NCI-H748 treated with DMSO at 0.1 percent for 48 hours (cell line): ENCODE measurements at places on chromosomes 6 and 20.
A peak's percentile ranks its signal among the peaks of the same experiment; 100 is the strongest.

DNA sequence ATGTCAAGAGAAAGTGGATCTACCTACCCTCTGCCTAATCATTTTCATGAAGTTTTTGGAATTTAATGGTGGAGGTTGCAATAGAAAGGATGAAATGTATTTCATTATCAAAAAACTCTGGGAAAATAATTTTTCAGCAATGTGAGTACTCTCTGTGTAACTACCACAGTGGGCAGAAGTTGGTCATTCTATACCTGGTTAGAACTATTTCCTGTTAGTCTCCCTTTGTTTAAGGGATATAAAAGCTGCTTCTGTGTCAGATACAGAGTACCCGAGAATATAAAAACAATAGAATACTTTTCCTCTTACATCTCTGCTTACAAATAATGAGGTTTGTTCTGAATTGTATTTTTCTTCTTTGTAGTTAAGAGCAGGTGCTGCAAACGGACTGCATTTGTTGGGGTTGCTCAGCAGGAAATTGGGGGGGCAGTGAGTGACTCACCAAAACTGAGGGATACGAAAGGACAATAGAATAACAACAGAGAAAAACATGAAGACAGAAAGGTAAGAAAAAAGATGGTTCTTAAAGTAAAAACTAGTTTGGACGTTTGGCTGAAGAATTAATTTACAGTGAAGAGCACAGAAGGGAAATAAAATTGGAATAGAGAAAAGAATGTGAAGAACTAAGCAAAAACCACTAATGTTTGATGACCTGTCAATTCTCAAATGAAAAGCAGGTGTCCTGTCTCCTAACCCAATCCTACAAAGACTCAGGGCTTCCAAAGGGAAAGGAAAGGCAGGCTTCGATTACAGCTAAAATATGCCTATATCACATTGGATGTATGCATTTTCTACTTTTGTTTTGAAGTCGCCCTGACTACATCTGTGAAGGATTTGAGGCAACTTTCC, 703.1 kb downstream of the RFPL4B start:
- DNase-seq, result no peak

GRCh38 chr6:12804952-12805645, 88.5 kb downstream of the PHACTR1 start:
- no peak for DNase-seq

GRCh38 chr6:15905488-15906419, 223.1 kb upstream of the MYLIP start:
- peak; percentile 14 for DNase-seq

- no peak for DNase-seq
Observed at GRCh38 chr20:52279706-52280105, 88.1 kb upstream of the ZFP64 start.

- no peak for DNase-seq
Observed at GRCh38 chr6:113719064-113719463, 138.1 kb upstream of the MARCKS start.

GRCh38 chr20:43530321-43531090, 23.0 kb downstream of the L3MBTL1 start:
- DNase-seq, result no peak

DNA sequence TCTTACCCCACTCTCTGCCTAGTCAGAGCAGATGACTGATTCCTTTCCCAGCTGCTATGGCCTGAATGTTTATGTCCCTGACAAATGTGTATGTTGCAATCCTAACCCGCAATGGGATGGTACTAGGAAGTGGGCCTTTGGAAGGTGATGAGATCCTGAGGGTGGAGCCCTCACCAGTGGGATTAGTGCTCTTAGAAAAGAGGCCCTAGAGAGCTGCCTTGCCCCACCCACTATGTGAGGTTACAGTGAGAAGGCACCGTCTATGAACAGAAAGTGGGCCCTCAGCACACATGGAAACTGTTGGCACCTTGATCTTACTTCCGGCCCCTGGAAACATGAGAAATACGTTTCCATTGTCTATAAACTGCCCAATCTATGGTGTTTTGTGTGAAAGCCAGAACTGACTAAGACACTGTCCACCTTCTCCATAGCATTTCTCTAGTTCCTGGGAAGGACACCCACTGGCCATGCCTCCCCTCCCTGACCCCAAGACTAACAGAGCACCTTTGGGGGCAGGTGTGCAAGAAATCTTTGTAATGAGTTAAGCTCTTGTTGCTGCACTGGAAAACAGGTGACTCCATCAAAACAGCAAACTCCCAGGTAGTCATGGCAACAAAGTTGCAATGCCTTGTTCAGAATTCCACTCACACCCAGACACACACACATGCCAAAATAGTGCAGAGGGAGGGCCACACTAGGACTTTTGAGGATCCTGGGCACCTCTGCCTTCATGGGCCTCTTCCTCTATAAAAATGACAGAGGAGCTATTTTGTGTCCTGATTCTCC, 16.2 kb downstream of the GABRR2 start:
- no peak for DNase-seq

DNA sequence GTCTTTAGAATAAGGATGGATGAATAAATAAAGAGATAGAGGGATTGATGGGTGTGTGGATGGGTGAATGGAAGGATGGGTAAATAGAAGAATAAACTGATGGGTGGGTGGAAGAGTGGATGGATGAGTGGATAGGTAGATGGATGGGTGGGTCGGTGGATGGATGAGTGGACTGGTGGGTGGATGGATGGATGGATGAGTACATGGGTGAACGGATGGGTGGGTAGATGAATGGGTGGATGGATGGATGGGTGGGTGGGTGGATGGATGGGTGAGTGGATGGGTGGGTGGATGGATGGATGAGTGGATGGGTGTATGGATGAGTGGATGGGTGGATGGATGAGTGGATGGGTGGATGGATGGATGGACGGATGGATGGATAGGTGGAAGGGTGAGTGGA, 65.7 kb upstream of the FOXC1 start:
- DNase-seq, result no peak

GRCh38 chr6:77173472-77174074, 289.7 kb downstream of the HTR1B start:
- no peak for DNase-seq

DNA sequence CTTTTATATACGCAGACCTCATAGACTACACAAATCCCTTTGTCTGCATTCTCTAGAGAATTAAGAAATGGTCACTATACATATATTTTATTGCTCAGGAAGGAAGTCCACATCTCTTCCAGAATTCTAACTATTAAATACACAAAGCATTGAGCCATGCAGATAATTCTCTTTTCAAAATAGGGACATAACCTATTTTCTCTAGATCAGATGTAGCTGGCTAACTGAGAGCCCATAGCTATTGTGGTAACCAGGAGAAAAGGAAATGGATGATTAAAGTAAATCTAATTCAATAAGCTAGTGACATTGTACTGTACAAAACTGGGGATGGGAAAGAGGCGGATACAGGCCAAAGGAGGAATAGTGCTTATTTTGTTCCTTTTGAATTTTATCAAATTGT, 137.2 kb downstream of the BACH2 start:
- DNase-seq, result no peak

- DNase-seq, result no peak
Observed at GRCh38 chr20:58571356-58571692, 56.1 kb upstream of the APCDD1L start.

GRCh38 chr20:11792568-11792953, 125.1 kb upstream of the BTBD3 start:
- DNase-seq, result peak; percentile 84

GRCh38 chr20:1848373-1848772, 46.8 kb upstream of the SIRPA start:
- DNase-seq, result no peak

- DNase-seq, result no peak
Observed at GRCh38 chr6:107827541-107827940, 3.4 kb upstream of the SCML4 start.

DNA sequence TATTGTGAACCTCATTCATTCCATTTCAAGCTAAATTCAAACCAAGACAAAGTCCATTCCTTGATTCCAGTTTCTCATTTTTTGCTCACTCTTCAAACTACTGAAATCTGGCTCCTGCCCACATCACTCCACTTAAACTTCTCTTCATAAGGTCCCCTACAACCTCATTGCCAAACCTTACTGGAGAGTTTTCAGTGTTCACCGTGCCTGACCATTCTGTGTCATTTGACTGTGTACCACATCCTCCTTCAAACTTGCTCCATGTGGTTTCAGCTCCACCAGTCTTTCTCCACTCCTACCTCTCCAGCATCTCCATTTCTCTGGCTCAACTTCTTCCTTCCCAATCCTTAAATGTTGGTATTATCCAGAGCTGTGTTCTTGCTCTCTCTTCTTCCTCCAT, 38.5 kb upstream of the TAB2 start:
- no peak for DNase-seq

DNA sequence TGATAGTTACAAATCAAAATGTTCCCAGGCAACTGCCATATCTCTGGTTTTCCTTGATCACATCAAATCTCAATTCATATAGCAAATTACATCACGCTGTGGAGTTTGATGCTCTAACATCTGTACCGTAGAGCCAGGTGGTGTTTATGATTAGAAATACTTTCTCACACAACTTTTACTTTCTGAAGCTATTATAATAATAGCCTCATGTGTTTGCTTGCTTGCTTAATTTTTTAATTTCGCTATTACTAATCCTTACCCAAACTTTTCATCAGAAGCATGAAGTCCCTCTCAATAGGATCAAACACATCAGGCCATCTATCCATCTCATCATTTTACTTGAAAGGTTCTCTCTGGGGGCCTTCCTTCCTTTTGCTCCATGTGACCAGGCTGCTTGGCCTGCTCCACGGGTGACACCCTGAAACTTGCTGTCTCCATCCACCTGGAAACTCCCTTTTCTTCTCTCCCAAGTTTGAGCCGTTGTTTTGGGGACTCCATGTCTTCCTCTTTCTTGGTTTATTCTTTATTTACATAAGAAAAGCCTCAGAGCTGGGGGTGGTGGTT, 75.4 kb downstream of the ADAT2 start:
- DNase-seq, result no peak

DNA sequence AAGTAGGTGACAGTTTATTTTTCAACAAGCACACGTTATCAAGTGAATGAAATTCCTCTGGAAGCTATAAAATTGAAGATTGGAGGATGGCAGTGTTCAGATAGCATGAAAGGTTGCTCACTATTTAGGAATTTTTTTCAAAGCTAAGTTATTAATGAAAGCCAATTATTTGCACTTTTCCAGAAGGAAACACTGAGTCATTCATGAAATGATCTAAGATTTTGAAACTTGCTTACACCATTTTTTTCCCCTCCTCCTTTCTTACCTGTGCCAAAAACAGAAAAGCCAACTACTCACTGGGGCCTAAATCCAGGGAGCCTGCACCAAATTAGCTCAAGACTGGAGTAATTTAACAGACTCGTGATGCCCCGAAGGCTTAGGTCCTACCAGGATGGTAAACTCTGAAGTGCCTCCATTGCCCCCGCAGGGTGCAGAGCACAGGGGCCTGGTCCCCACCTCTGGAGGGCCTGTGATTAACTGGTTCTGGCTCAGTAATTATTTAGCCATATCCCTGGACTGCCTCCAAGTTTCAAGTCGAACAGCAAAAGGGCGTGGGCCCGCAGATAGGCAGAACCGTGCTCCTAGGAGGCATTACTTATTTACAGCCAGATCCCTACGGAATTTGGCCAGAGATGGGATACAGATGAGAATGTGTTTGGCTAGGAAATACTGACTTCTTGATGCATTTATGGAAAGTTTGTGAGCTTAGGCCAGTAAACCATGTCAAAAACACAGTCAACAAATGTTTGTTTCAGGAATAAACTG, 28.0 kb upstream of the ZNF217 start:
- DNase-seq, result no peak

DNA sequence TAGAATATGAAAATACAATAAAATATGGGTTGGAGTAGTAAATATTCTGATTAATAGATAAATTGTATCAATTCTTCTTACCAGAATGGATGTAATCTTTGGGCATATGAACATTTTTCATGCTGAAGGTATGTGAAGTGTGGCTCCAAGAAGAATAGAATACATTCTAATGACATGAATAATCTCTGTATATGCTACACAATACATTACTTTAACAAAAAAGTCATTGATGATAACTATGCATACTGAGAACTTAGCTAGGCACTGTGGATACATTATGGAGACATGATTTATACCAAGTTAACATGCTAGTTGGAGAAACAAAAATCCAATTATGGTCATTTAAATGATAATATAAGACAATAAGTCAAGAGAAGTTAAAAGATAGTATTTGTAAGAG, 62.7 kb upstream of the HDAC2 start:
- DNase-seq, result no peak

GRCh38 chr20:54510541-54511129, 35.2 kb downstream of the DOK5 start:
- DNase-seq, result no peak

DNA sequence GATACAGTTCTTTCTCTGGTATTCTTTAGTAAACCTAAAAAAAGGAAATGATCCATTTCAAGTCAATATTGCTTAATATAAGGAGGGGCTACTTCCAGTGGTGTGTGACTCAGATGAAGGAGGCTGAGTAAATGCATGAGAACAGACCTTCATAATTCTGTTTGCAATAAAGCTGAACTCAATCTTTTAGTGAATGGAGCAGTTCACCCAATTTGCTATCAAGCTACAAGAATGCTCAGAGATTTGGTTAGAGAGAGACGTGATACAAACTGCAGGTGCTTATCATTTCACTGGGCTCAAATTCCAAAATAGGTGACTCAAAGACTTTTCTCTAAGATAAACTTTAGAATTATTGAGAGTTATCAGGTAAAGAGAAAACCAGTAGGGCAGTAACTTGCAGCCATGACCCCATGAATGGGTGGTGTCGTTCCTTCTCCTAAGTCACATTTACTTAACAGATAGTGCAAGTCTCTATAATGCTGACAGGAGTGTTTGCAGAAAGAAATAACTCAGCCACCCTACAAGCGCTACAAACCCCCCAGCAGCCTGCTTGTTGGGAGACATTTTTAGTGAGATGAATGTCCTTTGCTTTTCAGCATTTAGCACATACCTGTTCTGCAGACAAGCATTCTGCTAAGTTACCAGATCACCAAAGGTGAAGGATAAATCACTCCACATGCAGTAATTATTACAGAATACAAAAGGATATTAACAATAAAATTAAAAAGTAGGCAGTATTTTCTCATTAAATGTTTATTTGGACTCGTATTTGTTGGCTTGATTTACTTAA, 16.4 kb upstream of the BLOC1S5 start:
- no peak for DNase-seq

GRCh38 chr6:86471791-86472190, 465.5 kb upstream of the HTR1E start:
- no peak for DNase-seq

DNA sequence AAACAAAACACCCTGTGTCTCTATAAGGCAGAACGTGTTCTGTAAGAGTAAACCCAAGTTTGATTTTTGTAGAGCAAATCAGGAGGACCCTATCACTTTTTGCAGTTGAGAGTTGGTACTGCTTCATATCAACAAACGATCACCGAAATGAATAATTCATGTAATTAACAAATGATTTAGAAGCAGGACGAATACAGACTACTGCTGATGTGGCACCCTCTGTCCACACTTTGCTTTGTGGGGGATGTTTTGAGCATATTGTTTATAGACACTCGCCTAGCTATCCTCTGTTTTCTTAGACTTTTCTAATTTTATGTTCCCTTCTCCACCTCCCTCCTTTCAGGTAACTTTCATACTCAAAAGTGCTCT, 1.5 kb downstream of the CD2AP start:
- DNase-seq, result peak; percentile 42

- peak; percentile 20 for DNase-seq
Observed at GRCh38 chr6:143301188-143301587, 149.3 kb downstream of the ADAT2 start.

GRCh38 chr6:152218887-152219286, 411.4 kb downstream of the ESR1 start:
- no peak for DNase-seq
